ENCODE measurements at places on chromosomes 12 and 14. TPM values are rescaled to one million over a fixed set of nuclear protein-coding genes. Genes with fewer than 3 reads are reported as not detected.

Gene SPRYD4
- total RNA-seq = 1.6 TPM

Gene ARHGEF25
- 29.5 TPM for total RNA-seq

Gene SLC17A8
- total RNA-seq = not detected

Gene SUPT16H
- total RNA-seq = 57.7 TPM

Gene TBX3
- 2.5 TPM for total RNA-seq

Gene TAS2R9
- not detected for total RNA-seq

Gene SMOC1
- total RNA-seq = 1.7 TPM

Gene TMEM229B
- 2.9 TPM for total RNA-seq

Gene CCDC59
- 27.9 TPM for total RNA-seq

Gene FOXN4
- total RNA-seq = not detected

Gene ACSM4
- total RNA-seq = not detected

Gene PPM1H
- 55.9 TPM for total RNA-seq

Gene SLC24A4
- total RNA-seq = 0.37 TPM

Gene NRXN3
- 7.0 TPM for total RNA-seq

Gene TMEM30B
- total RNA-seq = 9.3 TPM
